NCI-H1417 treated with DMSO at 0.1 percent for 48 hours (cell line): ENCODE measurements at places on chromosomes 6 and 20.

GRCh38 chr6:138201836-138202235, 16.5 kb downstream of the PBOV1 start:
- no peak for DNase-seq

GRCh38 chr6:66935612-66936011, 1228.6 kb upstream of the EYS start:
- no peak for DNase-seq

DNA sequence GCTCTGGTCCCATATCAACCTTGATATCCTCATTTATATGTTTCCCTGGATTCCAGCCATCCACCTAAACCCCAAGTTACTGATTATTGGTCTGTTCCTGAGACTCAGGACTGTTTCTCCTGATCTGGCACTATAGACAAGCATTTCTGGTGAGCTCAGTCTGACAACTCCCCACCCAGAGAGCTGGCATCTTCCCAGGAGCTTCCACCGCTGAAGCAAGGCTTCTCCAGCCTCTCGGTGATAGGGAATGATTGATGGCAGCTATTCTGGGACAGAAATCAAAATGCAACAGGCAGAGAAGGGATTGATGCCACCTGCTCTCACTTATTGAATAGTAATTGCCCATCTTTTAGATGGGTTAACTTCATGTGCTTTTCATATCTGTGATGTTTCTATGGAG, 169.7 kb upstream of the GGTLC1 start:
- no peak for DNase-seq

DNA sequence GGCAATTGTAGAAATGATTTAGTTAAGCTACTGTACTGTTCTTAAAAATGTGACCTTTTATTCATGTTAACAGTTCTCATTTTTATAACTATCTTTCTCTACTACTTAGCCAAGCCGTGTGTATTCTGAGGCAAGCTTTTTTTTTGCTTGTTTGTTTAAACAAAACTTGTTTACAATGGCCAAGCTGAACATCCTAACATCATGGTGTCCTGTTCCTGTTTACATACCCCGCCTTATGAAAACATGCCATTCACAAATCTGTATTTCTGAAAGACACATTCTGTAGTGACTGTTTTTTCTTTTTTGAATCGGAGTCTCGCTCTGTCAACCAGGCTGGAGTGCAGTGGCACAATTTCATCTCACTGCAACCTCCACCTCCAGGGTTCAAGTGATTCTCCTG, 140.9 kb downstream of the NCOA3 start:
- no peak for DNase-seq

DNA sequence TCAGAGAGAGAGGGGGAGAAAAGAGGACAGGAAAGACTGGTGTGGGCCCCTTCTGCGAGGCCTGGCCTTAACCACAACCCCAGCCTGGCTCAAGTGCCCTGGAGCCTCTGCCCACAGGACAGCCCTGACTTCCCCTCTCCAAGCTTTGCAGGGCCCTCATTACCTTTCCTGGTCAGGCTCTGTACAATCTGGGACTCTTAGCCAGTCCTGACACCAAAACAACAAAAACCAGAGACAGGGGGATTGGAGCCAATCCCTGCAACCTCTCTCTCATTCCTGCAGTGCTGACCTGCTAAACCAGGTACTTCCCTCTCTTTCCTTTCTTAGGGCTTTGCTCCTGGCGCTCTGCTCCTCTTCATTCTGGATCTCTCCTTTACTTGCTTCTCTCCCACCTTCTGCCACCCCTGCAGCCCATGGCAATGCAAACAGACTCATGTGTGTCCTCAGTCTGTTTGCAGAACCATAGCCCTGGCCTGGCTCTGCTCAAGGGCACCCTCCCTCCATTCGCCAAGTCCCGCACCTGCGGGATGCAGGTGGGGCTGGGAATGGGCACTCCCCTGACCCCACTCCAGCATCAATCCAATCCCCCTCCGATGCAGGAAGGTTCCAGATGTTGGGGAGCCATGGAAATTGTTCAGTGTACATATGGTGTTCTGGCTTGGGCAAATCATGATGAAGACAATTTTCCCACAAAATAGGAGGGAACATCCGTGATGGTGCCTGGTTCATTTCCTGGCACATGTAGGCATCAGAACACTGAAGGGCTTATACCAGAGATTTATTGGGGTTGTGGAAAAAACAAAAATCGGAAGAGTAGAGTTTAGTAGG, 38.1 kb downstream of the RPP40 start:
- DNase-seq: no peak

GRCh38 chr6:100289285-100289684, 175.4 kb downstream of the SIM1 start:
- DNase-seq: no peak

- no peak for DNase-seq
Measured at GRCh38 chr6:9927275-9927674, 487.6 kb downstream of the TFAP2A start.

GRCh38 chr6:145485288-145485687, 250.0 kb downstream of the EPM2A start:
- DNase-seq: no peak

DNA sequence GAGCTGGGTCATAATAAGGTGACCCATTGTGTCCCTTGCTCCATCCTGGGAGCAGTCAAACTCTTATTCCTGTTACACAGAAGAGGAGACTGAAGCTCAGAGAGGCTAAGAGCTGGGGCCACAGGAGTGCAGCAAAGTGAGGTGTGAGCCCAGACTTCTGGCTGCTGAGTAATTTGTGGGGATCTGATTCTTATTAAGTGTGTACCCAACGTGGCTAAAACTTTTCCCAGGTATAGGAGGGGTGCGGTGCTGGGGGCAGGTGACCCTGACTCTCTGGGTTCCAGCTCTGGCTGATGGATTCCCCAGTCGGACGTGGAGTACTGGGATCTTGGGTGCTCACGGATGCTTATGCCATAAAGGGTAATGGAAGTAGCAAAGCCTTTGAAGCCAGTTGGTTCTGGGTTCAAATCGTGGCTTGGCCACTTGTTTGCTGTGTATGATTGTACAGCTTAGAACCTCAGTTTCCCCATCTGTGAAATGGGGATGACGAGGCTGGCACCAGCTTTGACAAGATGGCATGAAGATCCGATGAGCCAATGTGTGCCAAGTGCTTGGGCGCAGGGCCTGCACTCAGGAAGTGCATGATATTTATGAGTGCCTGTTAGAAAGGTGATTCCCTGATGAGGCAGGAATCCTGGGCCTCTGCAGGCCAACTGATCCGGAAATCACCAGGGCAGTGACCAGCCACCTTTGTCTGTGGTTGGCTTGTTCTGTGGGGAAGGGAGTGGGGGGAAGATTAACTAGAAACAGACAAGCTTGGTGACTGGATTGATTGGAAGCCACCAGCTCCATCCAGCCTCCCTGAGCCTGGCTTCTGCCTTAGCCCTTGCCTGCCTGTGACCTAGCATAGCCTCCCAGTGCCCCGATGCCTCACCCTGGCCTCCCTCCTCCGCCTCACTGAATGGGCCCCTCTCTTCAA, 6.0 kb downstream of the SRC start:
- no peak for DNase-seq

DNA sequence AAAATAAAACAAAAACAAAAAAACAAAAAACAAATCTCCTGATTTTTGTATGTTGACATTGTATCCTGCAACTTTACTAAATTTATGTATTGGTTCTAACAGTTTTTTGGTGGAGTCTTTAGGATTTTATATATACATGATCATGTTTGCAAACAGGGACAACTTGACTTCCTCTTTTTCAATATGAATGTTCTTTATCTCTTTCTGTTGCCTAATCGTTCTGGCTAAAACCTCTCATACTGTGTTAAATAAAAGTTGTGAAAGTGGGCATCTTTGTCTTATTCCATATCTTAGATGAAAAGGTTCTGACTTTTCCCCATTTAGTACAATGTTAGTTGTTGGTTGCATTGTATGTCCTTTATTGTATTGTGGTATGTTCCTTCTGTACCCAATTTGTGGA, 261.7 kb upstream of the NOX3 start:
- DNase-seq: no peak

GRCh38 chr6:65935412-65935811, 228.4 kb upstream of the EYS start:
- no peak for DNase-seq

GRCh38 chr6:25138233-25138933, 140.8 kb upstream of the CARMIL1 start:
- no peak for DNase-seq

DNA sequence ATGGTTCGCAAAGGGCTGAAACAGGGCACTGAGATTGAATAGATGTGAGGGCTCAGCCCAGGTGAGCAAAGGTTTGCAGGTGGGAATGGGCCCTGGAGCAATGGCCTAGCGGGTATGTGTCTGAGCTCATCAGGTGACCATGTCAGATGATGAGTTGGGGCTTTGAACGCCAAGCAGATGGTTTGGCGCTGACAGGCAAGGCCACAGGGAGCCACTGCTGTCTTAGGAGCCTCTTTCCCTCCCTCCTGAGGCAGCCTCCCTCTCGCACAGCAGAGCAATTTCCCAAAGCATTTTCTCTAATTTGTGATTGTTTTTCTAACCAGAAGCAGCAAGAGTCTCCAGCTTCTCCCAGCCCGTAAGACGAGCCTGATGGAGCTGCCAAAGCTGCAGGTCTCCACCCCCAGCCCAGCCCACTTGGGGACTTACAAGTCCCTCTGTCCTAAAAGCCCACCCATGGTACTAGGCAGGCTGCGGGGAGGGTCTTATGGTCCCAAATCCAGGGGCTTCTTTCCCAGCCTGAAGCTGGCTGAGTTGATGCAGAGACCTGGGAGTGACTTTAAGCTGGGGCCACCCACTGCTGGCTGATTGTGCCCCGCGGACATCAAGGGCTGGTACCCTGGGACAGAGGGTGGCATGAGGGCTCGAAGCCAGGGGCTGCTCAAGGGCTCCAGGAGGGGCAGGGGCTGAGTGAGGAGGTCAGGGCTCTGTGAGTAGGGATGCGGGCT, 11.6 kb downstream of the CDH22 start:
- no peak for DNase-seq

DNA sequence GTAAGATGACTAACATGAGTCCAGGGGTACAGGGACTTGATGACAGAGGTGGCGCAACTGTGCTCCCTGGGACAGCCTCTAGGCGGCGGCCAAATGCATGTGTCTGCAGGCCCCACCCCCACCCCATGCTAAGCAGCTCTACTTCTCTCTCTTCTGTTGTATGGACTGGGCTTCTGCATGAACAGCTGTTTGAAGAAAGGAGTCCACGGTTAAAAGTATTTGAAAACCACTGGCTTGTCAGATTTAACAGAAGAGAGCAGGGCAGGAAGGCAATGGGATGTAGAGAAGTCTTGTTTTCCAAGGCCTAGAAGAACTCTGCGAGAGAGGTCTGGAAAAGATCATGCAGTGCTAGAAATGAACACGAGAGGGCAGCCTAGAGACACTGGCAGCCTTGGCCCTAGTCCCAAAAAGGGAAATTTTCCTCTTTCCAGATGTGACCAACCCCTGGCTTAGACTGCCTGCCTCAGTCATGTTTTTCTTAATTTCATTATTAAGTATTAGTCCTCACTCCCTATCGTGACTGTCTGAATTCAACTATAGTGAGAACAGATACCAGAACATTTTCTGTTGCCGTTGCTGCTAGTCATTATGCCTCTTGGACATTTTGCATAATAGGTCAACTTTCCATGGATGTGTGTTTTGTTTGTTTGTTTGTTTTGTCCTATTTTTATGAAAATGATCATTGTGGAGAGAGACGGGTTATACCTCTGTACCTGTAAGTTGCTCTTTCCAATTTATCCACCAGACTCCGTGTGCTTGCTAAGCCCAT, 265.0 kb downstream of the ADGRG6 start:
- no peak for DNase-seq

- DNase-seq: no peak
Measured at GRCh38 chr6:158591134-158591809, 31.4 kb downstream of the TMEM181 start.

DNA sequence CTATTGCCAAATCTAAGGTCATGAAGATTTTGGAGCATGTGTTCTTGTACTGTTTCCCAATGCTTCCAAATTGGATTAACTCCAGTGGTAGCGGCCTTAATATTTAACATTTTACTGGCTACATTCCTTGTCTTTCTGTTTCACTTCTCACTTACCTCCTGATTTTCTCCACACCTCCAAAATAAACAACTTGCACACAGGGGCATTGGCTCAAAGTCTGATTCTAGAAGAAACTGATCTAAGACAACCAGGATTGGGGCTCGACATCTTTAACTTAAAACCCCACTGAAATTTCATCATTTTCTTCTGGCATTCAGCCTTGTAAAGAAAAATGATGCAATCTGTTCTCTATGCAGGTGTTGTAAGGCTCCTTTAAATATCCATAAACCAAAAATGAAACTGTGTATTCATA, 557.9 kb upstream of the ID4 start:
- no peak for DNase-seq

DNA sequence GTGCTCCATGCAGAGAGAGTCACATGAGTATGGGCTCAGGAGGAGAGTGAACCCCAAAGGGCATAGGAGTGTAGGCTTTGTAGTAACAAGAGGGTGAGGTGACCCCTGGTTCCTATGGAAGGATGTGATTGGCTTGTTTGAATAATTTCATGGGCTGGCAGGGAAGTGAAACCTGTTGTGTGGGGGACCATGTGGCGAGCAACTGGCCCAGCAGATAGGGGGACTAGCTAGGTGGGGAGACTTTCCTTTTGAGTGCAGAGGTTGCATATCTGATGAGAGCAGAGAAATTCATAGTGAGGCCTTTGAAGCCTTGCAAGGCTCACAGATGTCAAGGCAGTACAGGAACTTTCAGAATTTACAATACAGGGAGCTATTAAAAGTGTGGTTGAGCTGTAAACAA, 247.9 kb upstream of the SLC35B3 start:
- DNase-seq: no peak

DNA sequence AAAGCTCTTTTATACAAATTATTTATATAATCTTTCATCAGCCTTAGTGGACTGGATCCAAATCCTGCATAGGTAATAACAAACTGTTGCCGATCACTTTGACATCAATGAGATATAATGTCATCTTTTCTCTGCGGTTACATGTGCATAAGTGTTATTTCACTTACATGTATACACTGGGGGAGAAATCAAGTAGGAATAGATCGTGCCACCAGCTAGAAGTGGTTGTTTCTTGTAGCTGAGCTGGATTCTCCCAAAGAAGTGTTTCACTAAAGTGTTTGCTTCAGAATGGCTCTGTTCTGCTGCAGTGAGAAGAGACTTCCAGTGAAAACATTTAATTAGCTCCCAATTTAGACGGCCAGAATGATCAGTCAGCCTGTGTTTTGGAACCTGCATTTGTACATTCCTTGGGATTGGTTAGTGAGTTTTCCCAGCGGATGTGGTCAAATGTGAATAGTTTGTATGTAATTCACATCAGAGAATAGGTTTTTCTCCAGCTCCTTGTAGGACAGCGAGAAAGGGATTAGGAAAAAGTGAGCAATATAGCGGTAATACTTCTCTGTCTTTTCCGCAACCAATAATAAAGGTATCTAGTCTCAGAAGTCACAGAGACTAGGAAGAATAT, 163.1 kb upstream of the CCN2 start:
- no peak for DNase-seq

DNA sequence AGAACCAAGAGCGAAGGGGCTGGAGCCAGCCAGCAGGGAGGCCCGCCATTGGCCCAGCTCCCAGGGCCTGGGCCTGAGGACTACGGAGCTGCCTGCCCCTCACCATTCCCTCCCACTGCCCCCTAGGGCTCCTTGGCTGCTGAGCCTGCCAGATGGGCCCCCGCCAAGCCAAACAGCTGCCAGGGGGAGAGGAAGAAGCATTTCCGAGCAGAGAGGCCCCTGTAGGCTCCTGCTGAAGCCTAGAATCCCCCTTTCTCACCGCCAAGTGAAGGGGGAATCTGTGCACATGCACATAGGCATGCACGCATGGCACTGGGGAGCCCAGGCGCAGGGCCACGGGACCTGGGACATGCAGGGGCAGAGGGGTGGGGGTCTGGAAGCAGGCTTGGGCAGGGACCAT, 28.5 kb upstream of the MRPS18A start:
- DNase-seq: no peak

GRCh38 chr6:137550535-137550934, 56.3 kb upstream of the OLIG3 start:
- peak; percentile 63 for DNase-seq

GRCh38 chr6:25698631-25699030, 46.6 kb downstream of the SCGN start:
- DNase-seq: no peak
